ENCODE measurements at places on chromosomes 5 and 9. TPM values are rescaled to one million over a fixed set of nuclear protein-coding genes. Genes with fewer than 3 reads are reported as not detected.

Gene IQGAP2
- total RNA-seq, result not detected

Gene AQP7
- total RNA-seq, result 0.07 TPM

Gene CRHBP
- not detected for total RNA-seq

Gene PNPLA7
- under 0.01 TPM for total RNA-seq

Gene ZNF474
- total RNA-seq, result 0.28 TPM

Gene CPLANE1
- 18.3 TPM for total RNA-seq

Gene DCAF10
- total RNA-seq, result 85.6 TPM

Gene FLT4
- not detected for total RNA-seq

Gene SLIT3
- total RNA-seq, result 1.4 TPM

Gene ATP10B
- total RNA-seq, result 15.2 TPM

Gene KCNMB1
- not detected for total RNA-seq

Gene BSPRY
- 6.1 TPM for total RNA-seq

Gene FBN2
- 182 TPM for total RNA-seq

Gene PCDHGA2
- 1.00 TPM for total RNA-seq

Gene MUSK
- not detected for total RNA-seq

Gene CORO2A
- total RNA-seq, result 35.5 TPM

Gene LHX2
- total RNA-seq, result not detected

Gene POLR1E
- total RNA-seq, result 42.1 TPM

Gene TSSK1B
- under 0.01 TPM for total RNA-seq

Gene GABBR2
- total RNA-seq, result under 0.01 TPM

Gene TPRN
- total RNA-seq, result 4.8 TPM

Gene OR13D1
- total RNA-seq, result not detected

Gene OR13C4
- total RNA-seq, result not detected

Gene LRRC19
- not detected for total RNA-seq

Gene MAMDC2
- total RNA-seq, result 0.68 TPM

Gene C9orf153
- total RNA-seq, result 0.64 TPM

Gene DMRTA1
- 5.5 TPM for total RNA-seq

Gene MAPK9
- total RNA-seq, result 20.8 TPM

Gene NLN
- total RNA-seq, result 35.5 TPM

Gene IL5
- not detected for total RNA-seq

Gene BAAT
- 0.07 TPM for total RNA-seq

Gene HMHB1
- total RNA-seq, result not detected

Gene CD274
- total RNA-seq, result 20.2 TPM

Gene ANKRD34B
- total RNA-seq, result not detected

Gene IL17B
- total RNA-seq, result not detected

Gene CARTPT
- total RNA-seq, result not detected

Gene HAPLN1
- total RNA-seq, result not detected

Gene SLC24A2
- total RNA-seq, result under 0.01 TPM

Gene C5orf58
- total RNA-seq, result not detected

Gene MAP1B
- total RNA-seq, result 15.4 TPM

Gene TMEM232
- 2.8 TPM for total RNA-seq

Gene EIF4E1B
- total RNA-seq, result not detected

Gene DMRT2
- under 0.01 TPM for total RNA-seq

Gene TYRP1
- total RNA-seq, result not detected

Gene PCDHB10
- total RNA-seq, result under 0.01 TPM

Gene SH2D3C
- total RNA-seq, result 0.07 TPM

Gene GFI1B
- total RNA-seq, result not detected

Gene GABRA1
- not detected for total RNA-seq

Gene SETX
- total RNA-seq, result 118 TPM

Gene GPRIN1
- 5.1 TPM for total RNA-seq

Gene HTR4
- total RNA-seq, result not detected

Gene SLC34A3
- total RNA-seq, result under 0.01 TPM

Gene CDO1
- not detected for total RNA-seq

Gene GAS1
- 0.34 TPM for total RNA-seq

Gene MYMK
- total RNA-seq, result not detected

Gene GCNT4
- 3.4 TPM for total RNA-seq
